Melanocyte of skin (primary cell): ENCODE measurements at places on chromosomes 2 and 18. TPM values are rescaled to one million over a fixed set of nuclear protein-coding genes. Genes with fewer than 3 reads are reported as not detected.

UGP2 gene
- total RNA-seq: 52.3 and 64.6 TPM in 2 replicates

HADHB gene
- total RNA-seq: 116 and 179 TPM in 2 replicates

TUBB6 gene
- total RNA-seq: 245 and 282 TPM in 2 replicates

CCBE1 gene
- under 0.01 TPM in 1 of 2 replicates, not detected in the other for total RNA-seq

CDH19 gene
- 15.8 and 44.3 TPM in 2 replicates for total RNA-seq

MAP3K19 gene
- not detected in 2 replicates for total RNA-seq

IL36G gene
- not detected in 2 replicates for total RNA-seq

ABHD3 gene
- 25.3 and 34.6 TPM in 2 replicates for total RNA-seq

RFTN2 gene
- 2.0 and 5.1 TPM in 2 replicates for total RNA-seq

IL1R2 gene
- total RNA-seq: not detected in 2 replicates

CHMP3 gene
- total RNA-seq: 27.0 and 40.9 TPM in 2 replicates

SCN7A gene
- total RNA-seq: not detected in 2 replicates

ATOH8 gene
- 9.0 and 9.9 TPM in 2 replicates for total RNA-seq

DYTN gene
- total RNA-seq: not detected in 2 replicates

LRP1B gene
- not detected in 2 replicates for total RNA-seq

UGT1A8 gene
- total RNA-seq: not detected in 2 replicates

NGEF gene
- total RNA-seq: under 0.01 TPM in 1 of 2 replicates, not detected in the other

NDUFV2 gene
- total RNA-seq: 110 and 175 TPM in 2 replicates

ACTG2 gene
- 1.2 and 4.7 TPM in 2 replicates for total RNA-seq

RAMP1 gene
- total RNA-seq: 11.0 and 44.0 TPM in 2 replicates
